ENCODE measurements at places on chromosomes 2 and 18.

DNA sequence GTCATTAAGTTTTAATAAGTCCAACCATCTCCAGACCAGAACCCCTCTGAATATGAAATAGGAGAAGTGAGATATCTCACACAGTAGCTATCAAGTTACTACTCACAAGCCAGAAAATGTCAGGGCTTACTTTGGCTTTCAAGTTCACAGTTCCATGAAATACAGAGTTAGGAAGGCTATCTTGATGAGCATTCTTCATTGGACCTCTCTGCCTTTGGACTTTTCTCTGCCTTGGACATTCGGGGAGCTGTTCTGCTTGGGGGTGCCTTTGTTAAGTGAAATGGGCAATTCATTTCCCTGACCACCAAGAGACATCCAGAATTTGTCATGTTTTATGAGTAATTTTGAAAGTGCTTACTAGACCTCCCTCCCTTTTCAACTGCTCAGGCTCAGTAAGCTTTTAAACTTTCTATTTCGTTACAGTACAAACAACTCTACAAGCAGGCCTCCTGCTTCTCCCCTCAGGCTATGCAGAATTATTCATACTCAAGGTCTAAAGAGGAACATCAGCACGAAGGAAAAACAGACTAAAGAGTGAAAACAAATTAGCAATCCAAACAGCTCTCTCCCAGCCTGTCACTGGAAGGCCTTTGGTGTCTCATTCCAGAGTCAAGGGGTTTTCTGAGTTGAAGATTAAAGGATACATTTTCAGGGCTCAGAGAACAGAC lies 95.3 kb downstream of the MREG start:
- no peak for DNase-seq

GRCh38 chr2:15840148-15840547 lies 100.2 kb upstream of the MYCN start:
- no peak for DNase-seq

GRCh38 chr2:214019973-214020345 lies 390.9 kb upstream of the VWC2L start:
- DNase-seq, result no peak

- DNase-seq, result no peak
Measured at GRCh38 chr18:53375621-53376020, 848.8 kb downstream of the MBD2 start.

- DNase-seq, result no peak
Measured at GRCh38 chr2:127985735-127986134, 42.1 kb downstream of the SAP130 start.

GRCh38 chr2:78535395-78535794 lies 490.1 kb upstream of the REG3G start:
- DNase-seq, result no peak

DNA sequence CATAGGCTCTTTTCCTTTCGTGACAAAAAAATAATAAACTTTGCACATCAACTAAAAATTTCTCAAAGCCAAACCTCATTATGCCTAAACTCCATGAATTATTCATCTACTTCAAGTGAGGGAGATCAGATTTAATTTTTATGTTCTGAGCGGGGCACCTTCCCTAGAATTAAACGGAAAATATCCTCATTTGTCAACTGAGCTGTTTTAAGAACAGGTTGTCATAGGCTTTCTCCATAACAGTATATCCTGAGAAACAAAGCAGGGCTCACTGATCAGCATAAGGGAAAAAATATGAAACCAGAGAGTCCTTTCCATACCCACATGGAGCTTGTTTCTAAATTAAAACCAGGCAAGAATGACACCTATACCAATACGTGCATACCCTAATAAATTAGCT lies 131.5 kb upstream of the CHAC2 start:
- DNase-seq, result no peak

DNA sequence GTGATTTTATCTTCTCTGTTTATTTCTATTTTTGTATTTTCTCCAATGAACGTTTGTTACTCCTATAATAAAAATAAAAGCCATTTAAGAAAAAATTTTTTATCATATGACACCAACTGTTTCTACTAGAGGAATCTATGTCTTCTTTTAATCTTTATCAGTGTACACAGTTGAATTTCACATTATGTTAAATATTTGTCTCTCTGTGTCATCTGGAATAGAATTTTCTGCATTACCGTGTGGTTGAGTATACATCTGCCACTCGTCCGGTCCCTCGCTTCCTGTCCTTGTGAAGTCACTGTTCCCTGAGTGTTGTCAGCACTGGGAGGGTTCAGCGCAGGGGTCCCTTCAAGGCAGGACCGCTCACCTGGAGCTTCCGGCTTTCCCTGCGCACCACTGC lies 99.2 kb downstream of the LDLRAD4 start:
- no peak for DNase-seq

DNA sequence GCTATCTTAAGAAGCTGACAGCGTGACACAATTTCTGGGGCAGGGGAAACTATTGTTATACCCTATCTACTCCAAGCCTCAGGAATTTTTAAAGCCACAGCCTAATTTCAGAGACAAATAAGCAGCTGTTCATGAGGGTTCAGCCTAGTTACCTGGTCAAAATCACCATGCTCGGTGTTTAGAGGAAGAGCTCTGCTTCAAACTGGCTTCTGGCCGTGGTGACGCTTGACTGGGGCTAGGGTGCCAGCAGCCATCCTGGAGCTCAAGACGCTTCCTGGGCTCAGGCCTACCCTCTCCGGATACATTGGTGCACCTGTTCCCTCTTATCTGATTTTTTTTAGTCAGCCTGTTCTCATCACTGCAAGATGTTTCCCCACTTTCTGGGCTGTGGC lies 41.7 kb downstream of the FRZB start:
- no peak for DNase-seq

DNA sequence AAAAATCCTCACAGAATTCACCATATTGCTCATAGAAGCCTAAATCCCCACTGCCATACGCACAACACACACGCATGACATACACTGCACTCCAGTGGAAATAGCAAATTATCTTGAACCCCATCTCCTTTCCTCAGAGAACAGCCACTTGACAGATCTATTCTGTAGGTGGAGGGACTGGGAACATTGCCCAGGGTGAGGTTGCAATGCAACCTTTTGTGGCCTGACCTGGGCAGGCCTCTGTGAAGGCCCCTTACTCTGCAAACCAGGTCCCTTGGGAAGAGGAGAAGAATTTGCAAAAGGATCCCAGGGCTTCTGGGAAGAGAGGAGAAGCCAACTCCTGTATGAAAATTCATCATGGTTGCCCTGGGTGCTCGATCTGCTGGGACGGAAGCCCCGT lies 51.9 kb downstream of the SDC1 start:
- DNase-seq, result no peak

GRCh38 chr2:27489118-27489497 lies 435 bp downstream of the IFT172 start:
- DNase-seq, result no peak

DNA sequence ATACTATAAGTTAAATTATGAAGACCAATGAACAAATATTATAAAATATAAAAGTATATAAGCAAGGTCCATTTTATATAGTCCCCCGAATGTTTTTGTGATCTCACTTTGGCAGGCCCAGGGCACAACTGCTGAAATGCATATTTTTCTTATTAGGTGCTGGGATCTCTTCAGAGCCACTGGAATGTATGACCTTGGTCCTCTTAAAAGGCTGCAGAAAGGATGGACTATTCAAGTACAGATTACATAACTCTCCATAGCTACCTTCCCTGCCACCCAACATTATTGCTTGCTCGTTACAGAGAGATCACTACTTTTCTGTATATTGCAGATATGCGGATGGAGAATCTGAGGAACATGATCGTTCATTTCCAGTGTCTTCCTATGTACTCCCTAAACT lies 925.6 kb upstream of the CELF4 start:
- DNase-seq, result no peak

- DNase-seq, result no peak
Measured at GRCh38 chr2:101388232-101388631, 929 bp upstream of the CREG2 start.

DNA sequence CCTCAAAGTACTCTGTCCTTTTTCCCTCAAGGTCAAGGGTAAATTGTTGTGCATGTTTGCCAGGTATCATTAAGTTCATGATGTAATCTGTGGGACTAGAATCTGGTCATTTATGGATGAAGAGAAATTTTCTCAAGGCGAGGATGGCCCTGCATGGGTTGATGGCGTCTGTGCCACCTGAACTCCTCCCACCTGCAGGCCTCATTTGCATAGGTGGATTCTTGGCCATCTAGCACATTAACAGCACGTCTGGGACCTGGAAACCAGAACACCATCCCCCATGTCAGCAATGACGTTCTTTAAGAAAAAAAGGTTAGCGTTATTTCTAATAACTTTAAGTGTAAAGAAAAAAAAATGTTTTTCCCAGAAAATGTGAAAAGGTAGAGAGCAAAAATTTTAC lies 145.8 kb downstream of the ESCO1 start:
- DNase-seq, result no peak

All from CD4-positive, alpha-beta T cell treated with Interleukin-10 for 1 hour (primary cell).